ENCODE measurements at places on chromosomes 16 and 17.

GRCh38 chr16:351804-352520, 561 bp downstream of the AXIN1 start:
- H3K4me1 ChIP-seq = peaks cover 85% of the 10 kb centered on the region
- peak overlapping the region; percentile 45 for H3K4me3 ChIP-seq
- no peaks in the 10 kb centered on the region for H3K27me3 ChIP-seq
- peaks cover 9% of the 10 kb centered on the region for H3K36me3 ChIP-seq
- peak overlapping the region; percentile 56 for H3K27ac ChIP-seq
- DNase-seq = no peak

- H3K36me3 ChIP-seq = no peaks in the 10 kb centered on the region
- no peak overlapping the region for H3K4me3 ChIP-seq
- peak overlapping the region; percentile 36 for H3K27ac ChIP-seq
- H3K27me3 ChIP-seq = peaks cover 5% of the 10 kb centered on the region
- DNase-seq = peak; percentile 82
- peaks cover 25% of the 10 kb centered on the region for H3K4me1 ChIP-seq
These were observed 4.0 kb downstream of the RNF222 start for GRCh38 chr17:8393470-8394231.

DNA sequence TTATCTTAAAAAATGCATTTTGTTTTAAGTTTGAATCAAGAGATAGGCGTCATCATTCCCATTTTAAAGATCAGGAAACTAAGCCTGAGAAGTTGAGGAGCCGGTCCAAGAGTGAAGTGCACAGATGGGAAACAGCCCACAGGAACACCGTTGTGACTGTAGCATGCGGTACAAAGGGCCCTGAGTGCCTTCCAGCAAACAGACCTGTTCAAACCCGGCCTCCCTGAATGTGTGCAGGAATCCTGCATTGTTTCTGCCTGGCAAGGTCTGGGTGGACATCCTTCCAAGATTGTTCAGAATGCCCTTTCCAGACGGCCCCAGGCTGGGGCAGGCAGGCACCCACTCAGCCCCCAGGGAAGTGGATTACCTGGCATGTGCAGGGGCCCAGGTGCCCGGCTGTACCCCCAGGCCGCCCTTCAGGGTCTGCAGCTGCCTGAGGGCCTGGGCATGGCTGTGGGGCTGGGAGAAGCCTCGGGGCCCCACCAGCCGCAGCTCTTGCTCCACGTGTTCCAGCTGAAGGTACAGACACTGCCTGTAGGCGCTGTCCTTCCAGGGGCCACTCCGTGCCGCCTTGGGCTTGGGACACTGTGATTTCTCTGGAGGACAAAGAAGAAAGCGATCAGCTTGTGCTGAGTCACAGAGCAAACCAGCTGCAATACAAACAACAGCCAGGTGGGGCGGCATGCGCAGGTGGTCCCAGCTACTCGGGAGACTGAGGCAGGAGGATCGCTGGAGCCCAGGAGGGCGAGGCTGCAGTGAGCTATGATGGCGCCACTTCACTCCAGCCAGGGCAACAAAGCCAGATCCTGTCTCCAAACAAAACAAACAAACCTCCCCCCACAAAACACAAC, 45.0 kb upstream of the GCSH start:
- H3K36me3 ChIP-seq = no peaks in the 10 kb centered on the region
- H3K4me3 ChIP-seq = no peak overlapping the region
- no peak for DNase-seq
- H3K27me3 ChIP-seq = no peaks in the 10 kb centered on the region
- no peaks in the 10 kb centered on the region for H3K4me1 ChIP-seq

- H3K36me3 ChIP-seq = no peaks in the 10 kb centered on the region
- H3K27ac ChIP-seq = no peak overlapping the region
- no peak for DNase-seq
- H3K4me3 ChIP-seq = no peak overlapping the region
- no peaks in the 10 kb centered on the region for H3K27me3 ChIP-seq
These were observed 647.7 kb upstream of the SOX9 start for GRCh38 chr17:71472809-71473789.

DNA sequence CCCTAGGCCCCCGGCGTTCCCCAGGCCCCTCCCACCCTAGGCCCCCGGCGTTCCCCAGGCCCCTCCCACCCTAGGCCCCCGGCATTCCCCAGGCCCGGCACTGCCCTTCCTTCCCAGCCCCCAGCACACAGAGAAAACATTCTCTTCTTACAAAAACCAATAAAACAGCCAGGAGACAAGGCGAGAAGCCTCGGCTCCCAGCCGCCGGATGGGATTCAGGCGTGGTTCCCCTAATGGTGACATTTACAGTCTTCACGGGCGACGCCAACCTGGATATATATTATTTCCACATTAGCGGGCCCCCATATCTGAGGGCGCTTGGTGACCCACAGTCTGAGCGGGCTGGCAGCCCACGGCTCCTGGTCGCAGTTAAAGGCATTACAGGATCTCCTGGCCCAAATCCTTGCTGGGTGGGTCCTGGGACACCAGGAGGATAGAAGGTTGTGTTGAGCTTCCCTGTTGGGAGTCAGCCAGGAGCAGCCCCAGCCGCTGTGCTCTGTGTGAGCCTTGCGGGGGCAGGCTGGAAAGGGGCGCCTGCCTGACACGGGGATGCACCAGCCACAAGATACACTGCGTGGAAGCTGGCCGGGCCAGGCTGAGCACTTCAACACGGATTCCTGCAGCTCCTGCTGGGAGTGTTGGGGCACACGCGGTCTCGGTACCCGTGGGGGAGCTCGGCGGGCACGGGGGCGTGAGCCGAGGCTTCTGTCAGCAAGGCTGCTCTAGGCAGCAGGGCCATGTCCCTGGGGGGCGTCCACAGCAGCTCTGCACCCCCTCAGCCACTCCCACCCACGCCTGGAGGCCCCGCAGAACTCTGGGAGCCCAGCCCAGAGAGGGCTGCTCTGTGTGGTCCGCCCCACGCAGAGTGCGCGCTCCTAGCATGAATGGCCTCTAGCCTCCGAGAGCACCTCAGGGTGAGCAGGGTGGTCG, 83.7 kb downstream of the LMF1 start:
- H3K27me3 ChIP-seq = no peaks in the 10 kb centered on the region
- no peaks in the 10 kb centered on the region for H3K4me1 ChIP-seq
- H3K27ac ChIP-seq = no peak overlapping the region
- no peak overlapping the region for H3K4me3 ChIP-seq
- DNase-seq = no peak

- H3K27me3 ChIP-seq = no peaks in the 10 kb centered on the region
- no peak for DNase-seq
- no peaks in the 10 kb centered on the region for H3K4me1 ChIP-seq
These were observed 75.4 kb downstream of the ARHGAP17 start for GRCh38 chr16:24939738-24940137.

DNA sequence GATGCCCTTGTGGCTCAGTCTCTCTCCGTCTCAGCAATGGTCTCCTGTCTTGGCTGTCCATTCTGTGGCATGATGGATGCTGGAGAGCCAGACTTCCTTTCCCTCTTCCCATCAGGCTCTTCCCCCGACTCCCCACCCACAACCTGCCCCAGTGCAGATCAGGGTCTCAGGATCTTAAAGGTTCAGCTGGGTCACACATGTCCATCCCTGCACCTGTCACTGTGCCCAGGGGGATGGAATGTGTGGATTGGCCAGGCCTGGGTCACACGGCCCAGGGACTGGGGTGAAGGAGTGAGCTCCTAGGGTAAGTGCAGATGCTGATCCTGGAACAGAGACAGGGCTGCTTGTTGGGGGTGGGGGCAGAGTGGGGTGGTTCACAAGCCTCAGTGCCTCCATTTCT, 23.0 kb downstream of the ADGRG5 start:
- peaks cover 13% of the 10 kb centered on the region for H3K4me1 ChIP-seq
- peaks cover 89% of the 10 kb centered on the region for H3K36me3 ChIP-seq
- DNase-seq = no peak
- no peak overlapping the region for H3K4me3 ChIP-seq

DNA sequence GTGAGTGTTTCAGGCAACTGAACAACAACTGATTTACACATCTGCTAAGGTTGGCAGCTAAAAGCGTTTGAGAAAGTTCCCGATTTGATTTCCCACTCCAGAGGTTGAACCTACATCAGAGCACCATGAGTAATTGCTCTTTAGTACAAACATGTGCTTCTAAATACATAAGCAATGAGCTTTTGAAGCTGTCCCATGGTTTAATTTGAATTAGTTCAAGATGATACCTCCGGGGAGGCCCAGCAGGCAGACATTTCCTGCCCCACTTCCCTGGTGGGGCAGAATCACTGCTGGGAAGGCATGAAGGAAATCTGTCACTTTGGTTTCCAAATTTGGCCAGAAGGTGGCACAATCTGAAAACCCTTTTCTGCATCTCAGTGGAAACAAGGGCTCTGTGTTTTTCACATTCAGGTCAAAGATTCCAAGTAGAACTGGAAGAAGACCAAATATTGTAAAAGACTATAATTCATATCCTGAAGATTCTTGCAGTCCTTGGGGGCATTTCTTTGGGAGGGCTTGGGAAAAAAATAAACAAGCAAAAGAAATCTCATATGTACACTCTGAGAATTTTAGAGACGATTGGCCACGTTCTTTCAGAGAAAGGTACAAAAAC, 176.2 kb upstream of the FAM20A start:
- no peaks in the 10 kb centered on the region for H3K27me3 ChIP-seq
- no peak overlapping the region for H3K27ac ChIP-seq

GRCh38 chr16:53257001-53257400, 177.3 kb upstream of the RBL2 start:
- no peak overlapping the region for H3K27ac ChIP-seq
- H3K27me3 ChIP-seq = no peaks in the 10 kb centered on the region
- DNase-seq = no peak
- H3K4me3 ChIP-seq = no peak overlapping the region
- peaks cover 54% of the 10 kb centered on the region for H3K36me3 ChIP-seq
- no peaks in the 10 kb centered on the region for H3K4me1 ChIP-seq

DNA sequence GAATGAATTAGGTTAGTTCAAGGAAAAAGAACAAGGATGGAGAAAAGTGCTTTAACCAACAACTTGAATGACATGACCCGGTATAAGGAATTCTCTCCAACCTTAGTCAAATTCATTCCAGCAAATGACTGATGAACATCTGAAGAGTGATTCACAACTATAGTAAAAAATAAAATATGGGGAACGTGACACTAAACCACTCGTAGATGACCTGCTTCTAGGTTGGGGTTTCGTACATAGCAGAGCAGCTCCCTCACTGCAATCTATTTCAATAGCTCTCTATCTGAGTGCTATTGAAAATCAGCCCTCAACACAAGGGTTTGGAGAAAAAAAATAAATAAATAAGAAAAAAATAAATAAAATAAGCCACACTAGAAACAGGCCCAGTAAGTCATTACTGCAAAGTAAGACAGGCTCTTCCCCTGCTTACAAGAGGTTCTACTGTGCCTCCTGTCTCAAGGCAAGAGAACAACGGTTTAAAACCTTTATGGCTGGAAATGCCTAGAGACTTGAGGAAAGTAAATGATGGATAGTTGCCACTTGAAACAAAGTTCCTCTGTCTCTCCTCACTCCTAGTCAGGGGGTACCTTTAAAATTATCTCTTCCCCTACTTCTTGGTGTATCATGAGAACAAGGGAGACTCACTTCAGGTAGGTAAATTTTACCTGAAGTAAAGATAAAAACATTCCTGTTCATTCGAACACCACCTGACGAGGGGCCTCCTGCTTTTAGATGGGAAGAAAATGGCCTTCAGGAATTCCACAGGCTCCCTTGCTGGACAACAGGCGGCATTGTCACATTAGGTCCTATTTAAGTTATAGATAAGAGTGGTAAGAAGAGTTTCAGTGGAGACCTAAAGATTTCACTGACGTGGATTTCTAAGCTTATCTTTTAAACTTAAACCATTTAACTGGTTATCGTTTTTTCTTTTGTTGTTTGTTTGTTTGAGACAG, 20.5 kb downstream of the COG7 start:
- H3K27me3 ChIP-seq = no peaks in the 10 kb centered on the region
- H3K27ac ChIP-seq = no peak overlapping the region
- no peaks in the 10 kb centered on the region for H3K4me1 ChIP-seq

DNA sequence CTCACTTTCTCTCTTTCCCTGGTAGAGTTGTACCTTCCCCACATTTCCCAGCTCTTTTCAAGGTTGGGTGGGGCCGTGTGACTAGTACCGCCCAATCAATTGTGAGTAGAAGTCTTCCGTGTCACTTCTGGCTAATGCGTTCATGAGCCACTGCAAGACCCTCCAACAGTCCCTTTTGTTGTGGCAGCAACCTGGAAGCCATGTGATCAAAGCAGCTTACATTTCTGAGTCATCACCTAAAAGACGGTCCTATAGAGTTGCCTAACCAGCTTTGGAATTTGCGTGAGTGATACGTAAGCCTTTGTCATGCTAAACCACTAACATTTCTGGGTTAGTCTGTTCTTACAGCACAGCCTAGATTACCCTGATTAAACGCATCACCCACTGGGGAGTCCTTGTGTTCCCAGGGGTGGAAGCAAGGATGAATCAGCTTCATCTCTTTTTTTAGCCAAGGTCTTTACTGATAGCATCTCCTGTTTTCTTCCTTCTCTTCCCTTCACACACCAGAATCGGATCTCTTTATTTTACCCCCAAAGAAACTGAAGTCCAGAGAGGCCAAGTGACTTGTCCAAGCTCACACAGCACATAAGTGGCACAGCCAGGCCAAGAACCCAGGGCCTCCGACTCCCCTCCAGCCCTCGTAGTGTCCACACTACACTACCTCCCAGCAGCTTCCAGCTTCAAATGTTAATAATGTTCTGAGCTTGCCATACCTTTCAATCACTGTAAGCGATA, 366.3 kb upstream of the XYLT1 start:
- H3K4me1 ChIP-seq = no peaks in the 10 kb centered on the region
- H3K27ac ChIP-seq = no peak overlapping the region
- no peak for DNase-seq
- no peak overlapping the region for H3K4me3 ChIP-seq
- H3K27me3 ChIP-seq = no peaks in the 10 kb centered on the region

DNA sequence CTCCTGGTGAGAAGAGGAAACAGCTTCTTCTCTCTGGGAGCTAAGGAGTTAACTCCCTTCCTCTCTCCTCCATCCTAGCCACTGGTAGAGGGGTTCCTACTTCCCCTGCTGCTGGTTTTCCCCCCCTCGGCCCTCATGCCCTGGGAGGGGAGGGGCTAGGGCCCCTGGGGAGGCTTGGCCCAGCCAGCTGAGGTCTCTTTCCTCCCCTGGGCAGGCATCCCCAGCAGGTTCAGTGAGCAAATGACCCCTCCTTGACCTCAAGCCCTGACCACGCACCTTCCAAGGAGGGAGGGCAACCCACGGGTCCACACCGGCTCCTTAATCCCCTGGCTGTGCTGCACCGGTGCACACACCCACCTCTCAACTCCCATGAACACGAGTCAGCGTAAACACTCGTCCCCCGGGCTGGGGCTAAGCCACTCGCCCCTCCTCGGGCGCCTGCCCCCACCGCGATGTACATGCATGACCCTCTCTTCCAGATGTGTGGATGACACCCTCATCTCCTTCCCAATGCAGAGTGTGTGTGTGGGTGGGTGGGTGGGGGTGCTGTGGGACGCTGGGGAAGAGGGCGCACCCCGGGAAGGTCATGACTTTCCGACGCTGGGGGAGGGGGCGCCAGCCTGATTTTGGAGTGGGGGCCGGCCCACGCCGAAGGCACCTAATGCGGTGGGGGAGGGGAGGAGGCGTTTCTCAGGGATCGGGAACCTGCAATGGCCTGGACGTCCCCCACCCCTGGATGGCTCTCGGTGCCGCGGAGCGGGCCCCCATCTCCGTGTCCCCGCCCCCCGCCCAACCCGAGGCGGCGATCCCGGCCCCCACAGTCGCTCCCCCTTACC, 33.7 kb downstream of the SRCIN1 start:
- H3K27me3 ChIP-seq = peaks cover 39% of the 10 kb centered on the region
- no peak overlapping the region for H3K4me3 ChIP-seq
- DNase-seq = no peak
- H3K36me3 ChIP-seq = no peaks in the 10 kb centered on the region
